ENCODE measurements at places on chromosomes 2 and 18.

DNA sequence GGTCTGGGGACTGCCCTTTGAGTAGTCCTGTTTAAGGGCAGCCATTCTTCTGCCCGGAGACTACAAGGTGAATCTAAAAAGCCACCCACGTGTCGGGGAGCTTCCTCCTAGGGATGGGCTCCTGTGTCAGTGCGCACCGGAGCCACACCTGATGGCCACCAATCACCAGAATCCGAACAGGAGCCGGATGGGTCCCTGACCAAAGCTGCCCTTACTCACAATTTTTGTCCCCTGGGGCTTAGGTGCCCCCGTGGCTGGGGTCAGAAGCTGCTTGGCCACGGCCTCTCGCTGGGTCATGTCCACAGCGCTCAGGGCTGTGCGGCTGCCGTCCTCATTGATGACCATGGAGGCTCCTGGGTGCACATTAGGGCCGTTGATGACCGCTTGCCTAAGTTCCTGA, 30.9 kb downstream of the POLR1A start:
- no peak for DNase-seq

DNA sequence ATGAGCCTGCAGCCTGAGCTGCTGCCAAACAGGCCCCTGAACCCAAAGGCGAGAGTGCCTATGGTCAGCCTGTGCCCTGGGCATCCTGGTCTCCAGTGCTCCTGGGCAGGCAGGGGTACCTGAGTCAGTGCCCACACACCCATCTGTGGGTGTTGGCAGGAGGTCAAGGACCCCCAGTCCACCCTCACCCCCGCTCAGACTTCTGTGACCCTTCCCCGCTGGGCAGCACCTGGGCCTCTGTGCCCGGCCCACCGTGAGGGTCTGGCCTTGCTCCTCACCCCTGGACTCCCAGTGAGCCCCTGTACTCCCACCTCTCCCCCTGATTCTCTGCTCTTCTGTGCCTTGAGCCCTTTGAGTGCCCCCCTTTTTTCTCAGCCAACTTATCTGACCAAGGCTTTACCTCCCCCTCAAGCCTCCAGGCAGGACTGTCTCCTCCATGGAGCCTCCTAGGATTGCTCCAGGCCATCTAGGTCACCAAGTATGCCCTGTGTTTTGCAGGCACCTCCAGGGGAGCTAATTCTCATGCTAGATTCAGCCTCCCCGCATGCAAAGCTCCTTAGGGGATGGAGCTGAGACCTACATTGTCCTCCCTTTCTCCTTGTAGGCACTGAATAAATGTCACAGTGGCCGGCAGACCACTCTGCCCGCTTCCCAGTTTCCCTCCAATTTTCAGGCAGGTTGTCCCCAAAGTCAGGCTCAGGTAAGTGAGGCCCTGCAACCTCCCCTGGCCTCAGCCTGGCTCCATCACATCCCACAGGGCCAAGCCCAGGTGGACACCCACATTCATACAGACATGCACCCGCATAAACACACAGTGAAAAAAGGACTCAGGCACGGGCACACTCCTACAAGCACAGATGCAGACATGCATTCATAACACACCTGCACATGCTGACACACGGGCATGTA, 21.9 kb upstream of the PTMA start:
- DNase-seq: no peak

GRCh38 chr2:16284941-16285625, 344.7 kb downstream of the MYCN start:
- DNase-seq: no peak

GRCh38 chr2:14557916-14558315, 74.6 kb upstream of the LRATD1 start:
- no peak for DNase-seq

DNA sequence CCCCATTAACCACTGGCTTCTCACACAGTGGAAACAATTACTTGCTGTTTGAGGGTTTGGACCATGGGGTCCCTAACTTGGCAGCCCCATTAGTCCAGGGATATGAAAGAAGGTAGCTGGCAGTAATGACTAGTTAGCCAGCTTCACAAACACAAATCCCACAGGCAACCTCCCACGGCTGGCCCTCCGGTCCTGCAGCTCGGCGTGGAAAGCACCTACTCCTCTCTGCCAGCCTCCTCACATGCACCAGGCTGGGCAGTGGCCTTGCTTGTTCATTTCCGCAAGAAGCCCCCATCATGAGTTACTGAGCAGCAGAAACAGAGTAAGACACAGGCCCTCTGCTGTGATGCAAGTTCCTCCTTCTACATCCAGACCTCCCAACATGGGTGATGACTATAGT, 13.7 kb downstream of the C1QL2 start:
- no peak for DNase-seq

GRCh38 chr2:195395362-195395761, 261.7 kb upstream of the SLC39A10 start:
- DNase-seq: no peak

GRCh38 chr18:25042641-25043051, 309.3 kb downstream of the ZNF521 start:
- no peak for DNase-seq

- DNase-seq: no peak
Observed at GRCh38 chr2:138780446-138780880, 273 bp upstream of the NXPH2 start.

Data from T1000 (cell line).